ENCODE measurements at places on chromosomes 2 and 18.

- DNase-seq: no peak
Measured at GRCh38 chr2:237189799-237190198, 104.1 kb downstream of the COPS8 start.

GRCh38 chr2:239370403-239370802 is 30.4 kb downstream of the HDAC4 start:
- DNase-seq: no peak

GRCh38 chr2:109510136-109511028 is 103.4 kb downstream of the SEPTIN10 start:
- DNase-seq: peak; percentile 67

DNA sequence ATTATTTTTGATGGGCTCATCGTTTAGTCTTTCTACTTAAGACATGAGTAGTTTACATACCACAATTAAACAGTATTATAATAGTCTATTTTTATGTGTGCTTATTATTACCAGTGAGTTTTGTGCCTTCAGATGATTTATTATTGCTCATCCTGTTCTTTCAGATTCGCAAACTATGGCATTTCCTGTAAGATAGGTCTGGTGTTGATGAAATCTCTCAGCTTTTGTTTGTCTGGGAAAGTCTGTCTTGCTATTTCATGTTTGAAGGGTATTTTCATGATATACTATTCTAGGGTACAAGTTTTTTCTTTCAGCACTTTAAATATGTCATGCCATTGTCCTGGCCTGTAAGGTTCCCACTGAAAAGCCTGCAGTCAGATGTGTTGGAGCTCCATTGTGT is 101.3 kb downstream of the DNAH7 start:
- DNase-seq: no peak

DNA sequence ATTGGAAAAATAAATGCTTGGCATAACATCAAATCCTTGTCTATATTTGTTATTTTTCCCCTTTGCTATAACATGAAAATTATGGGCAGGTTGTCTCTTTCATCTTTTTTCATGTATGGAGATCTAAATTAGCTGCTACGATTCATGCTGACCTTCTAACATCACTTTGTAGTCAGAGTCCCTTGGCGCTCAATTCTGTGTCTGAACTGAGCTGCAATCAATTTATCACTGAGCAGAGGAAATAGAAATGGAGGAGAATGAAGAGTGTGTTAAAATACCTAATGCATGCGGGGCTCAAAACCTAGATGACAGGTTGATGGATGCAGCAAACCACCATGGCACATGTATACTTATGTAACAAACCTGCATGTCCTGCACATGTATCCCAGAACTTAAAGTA is 168.9 kb downstream of the CDH7 start:
- no peak for DNase-seq
